Stimulated activated CD8-positive, alpha-beta memory T cell treated with anti-CD3 and anti-CD28 coated beads, Interleukin-4, amount 100 ng/mL, for 48 hours (primary cell): ENCODE measurements at places on chromosomes 2 and 18.

DNA sequence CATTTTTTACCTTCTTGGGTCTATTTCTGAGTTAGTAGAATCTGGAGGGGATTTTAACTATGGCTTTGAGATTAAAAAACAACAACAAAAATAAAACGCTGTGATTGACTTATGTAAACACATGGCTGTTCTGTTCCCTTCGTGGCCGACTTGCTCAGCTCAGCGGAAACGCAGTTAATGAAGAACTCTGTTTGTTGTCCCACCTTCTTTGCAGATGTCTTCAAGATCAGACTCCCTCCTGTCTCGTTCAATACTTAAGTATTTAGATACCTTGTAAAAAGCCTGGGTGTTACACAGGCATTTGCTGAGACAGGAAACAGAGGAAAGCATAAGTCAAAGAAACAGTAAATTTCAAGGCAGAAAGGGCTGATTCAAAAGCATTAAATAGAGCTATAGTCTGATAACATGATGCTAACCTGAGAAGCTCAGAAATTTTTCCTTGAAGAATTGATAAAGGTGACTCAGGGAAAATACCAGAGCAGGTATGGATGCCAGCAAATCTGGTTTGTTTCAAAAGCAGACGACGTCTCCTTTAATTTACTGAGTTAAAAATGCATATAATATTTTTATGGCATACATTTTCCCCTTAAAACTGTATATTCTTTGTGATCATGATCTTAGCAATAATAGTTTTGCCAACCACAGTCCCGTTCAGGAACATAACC is 21.7 kb upstream of the POLI start:
- no peak for DNase-seq

DNA sequence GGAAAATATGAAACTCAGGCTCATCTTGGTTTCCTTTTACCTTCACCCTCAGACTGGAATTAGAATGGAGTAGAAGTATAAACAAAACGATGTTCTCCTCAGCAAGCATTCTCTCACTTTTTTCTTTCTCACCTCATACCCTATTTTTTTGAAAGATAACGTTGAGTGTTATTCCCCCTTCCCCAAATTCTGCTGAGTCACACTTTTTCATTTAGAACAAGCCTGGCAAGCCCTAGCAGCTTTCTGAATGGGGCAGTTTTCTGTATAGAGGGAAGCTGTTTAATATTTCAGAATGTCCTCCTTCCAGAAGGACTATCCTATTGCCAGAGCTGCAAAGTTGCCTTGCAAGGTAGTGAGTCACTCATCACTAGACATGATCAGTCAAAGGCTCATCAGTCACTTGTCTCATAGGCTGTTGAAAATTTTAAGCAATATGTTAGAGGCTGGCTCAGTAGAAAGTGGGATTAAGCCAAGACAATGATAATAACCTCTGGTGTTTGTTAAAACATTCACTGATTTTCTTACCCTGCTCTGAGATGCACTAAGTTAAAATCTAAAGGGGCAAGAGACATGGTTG is 416.1 kb downstream of the RNF144A start:
- no peak for DNase-seq

DNA sequence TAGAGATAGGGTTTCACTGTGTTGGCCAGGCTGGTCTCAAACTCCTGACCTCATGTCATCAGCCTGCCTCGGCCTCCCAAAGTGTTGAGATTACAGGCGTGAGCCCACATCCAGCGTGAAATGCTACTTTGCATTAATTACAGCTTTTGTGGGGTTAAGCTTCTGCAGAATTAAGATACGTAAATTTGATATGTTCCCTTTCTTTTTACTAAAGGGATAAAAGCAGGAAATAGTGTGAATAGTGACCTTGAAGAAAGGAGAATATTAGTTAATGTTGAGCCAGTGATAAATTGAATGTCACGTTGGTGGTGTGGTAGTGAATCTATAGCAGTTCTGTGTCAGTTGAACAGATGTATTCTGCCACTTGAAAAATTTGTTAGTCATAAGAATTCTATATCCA is 16.9 kb downstream of the SMCHD1 start:
- no peak for DNase-seq

GRCh38 chr2:160227293-160227915 is 27.3 kb upstream of the ITGB6 start:
- no peak for DNase-seq
